ENCODE measurements at places on chromosomes 12 and 14.
A peak's percentile ranks its signal among the peaks of the same experiment; 100 is the strongest.

- DNase-seq: no peak
Measured at GRCh38 chr12:98351089-98351488, 164.3 kb upstream of the TMPO start.

DNA sequence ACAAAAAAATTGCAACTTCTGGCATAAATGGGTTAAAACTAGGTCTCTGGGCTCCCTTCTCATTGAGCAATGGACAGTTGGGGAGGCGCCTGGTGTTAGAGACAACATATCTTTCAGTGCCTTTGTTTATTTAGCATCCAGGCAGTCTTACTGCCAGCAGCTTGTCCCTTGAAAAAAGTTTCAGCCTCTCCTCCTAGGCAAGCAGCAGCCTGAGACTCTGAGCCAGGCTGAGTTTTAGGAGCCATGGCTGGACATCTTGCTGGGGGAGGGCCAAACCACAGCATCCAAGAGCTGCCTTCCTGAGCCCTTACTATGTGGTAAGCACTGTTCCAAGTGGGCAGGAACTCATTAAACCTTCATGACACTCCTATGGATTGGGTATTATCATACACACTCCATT is 10.1 kb upstream of the JDP2 start:
- DNase-seq: peak; percentile 71

DNA sequence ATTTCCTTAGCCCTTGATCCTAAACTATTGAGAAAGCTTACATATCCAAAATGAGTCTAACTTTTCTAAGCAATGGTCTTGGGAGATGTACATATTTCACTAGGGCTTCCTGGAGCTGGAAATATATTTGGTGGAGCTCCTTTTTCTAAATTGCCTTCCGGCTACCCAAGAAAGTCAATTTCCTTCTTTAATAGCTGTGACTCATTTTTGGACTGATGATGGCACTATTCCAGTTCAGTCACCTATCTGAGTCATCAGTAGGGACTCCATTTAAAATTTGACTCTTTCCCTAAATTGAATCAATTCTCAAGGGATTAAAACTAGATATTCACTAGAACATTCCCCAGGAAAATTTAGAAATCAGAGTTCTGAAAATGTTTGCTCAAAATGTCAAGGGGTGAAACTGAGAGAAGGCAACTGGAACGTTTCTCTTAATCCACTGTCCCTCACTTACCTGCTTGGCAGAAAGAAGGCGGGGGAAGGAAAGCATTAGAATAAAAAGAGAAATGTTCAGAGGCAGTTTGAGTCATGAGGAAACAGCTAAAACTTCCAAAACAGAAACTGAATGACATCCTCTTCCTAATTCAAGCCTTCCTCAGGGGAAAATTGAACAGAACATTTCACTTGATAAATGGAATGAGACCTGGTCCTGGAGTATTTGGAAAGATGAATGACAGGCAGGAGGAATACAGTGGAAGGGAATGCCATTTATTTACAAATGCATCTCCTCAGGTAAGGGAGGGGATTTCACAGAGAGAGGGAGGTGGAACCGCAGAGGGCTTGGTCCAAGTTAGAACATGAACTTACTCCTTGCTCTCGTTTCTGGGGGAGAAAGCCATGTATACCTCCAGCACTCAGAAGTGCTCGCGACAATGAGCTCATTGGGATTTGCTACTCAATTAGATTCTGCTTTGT is 91.2 kb downstream of the RGS6 start:
- DNase-seq: peak; percentile 2

DNA sequence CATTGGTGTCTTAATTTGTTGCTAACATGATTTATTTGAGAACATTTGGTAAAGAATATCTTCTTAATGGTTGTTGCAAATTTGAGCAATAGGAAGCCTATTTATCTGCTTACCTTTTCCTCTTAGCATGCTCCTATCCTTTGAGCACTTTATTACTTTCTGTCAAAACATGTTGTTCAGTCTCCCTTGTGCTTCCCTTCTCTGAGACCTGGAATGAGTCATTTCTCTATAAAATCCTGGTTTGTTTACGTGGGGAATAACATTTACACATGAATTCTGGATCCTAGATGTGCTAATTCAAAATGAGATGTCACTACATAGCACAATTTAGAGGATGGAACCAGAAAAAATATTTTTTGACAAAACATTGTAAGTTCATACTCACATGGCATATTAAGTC is 844.0 kb upstream of the LRFN5 start:
- DNase-seq: no peak

GRCh38 chr12:18992336-18992735 is 137.2 kb upstream of the PLEKHA5 start:
- no peak for DNase-seq

GRCh38 chr14:22583994-22584393 is 5.0 kb downstream of the DAD1 start:
- no peak for DNase-seq

GRCh38 chr12:4379405-4379804 is at the start of gene FGF23:
Gene FGF23 (minus strand): TSS chr12:4379712. CDS start chr12:4379582, 130 bp downstream.
- DNase-seq: peak; percentile 56

DNA sequence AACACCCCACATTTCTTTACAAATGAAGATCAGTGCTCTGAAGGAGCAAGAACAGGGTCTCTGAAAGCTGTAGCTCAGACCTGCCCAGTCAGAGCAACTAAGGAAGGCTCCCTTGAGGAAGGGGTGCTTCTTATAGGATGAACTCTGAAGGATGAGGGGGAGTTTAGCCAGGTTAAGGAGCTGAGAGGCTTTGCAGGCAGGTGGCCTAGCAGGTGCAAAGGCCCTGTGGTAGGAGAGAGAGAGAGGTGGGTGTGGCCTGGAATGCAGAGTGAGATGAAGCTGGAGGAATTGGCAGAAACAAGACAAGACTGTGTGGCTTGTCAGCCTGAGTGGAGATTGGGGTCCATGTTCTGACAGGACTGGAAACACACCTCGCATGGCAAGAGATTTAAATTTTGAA is 20.5 kb upstream of the FAM222A start:
- no peak for DNase-seq

DNA sequence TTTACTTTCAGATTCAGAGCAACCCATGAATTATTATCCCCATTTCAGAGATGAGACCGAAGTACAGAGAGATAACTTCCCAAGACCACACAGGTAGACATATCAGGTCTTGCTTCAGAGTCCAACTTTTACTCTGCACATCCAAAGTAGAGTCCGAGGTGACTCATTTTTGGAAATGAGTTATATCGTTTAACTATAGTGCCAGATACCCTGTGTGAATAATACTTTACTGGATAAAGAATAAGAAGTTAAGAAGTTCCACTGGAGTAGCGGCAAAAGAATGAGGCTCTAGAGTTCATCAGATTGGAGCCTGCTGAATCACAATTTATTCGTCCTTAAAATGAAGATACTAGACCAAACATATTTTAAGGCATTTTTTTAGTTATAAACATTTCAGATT is 124.7 kb downstream of the EPS8 start:
- peak; percentile 48 for DNase-seq

DNA sequence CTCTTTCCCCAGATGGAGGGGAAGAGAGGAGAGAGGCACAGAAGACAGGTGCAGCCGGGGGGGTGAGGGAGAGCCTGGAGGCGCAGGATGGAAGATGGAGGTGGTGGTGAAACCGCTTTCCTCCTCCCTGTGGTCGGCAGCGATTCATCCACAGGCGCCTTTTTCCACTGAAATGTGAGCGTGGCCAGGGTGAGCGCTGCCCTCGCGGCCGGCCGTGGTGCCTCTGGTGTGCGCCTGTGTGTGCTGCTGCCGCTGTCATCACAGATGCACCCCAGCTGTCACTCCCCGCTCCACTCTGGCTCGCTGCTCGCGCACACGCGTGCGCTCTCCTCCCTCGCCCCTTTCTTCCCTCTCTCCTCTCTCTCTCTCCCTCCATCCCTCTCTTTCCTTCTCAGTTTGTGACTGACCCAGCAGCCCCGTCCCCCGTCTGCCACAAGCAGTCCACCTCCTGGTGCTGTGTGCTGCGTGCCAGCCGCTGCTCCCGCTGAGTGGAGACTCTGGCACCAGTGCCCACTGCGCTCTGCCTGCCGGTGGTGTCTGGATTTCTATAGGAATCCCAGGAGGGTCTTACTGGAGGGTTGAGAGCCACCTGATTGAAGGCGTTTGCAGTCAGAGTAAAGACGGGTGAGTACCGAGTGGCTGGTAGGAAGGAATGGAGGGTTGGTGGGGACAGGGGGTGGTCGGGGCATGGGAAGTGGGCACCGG is at the start of gene LRTM2:
LRTM2 (plus strand) TSS at position 375 of the 705 bp plus-strand sequence. CDS start 7,584 bp downstream, outside the sequence.
- DNase-seq: no peak

GRCh38 chr12:129530984-129531383 is 372.8 kb downstream of the TMEM132D start:
- DNase-seq: no peak

- DNase-seq: peak; percentile 86
Measured at GRCh38 chr12:67441736-67442346, 172.7 kb downstream of the CAND1 start.

DNA sequence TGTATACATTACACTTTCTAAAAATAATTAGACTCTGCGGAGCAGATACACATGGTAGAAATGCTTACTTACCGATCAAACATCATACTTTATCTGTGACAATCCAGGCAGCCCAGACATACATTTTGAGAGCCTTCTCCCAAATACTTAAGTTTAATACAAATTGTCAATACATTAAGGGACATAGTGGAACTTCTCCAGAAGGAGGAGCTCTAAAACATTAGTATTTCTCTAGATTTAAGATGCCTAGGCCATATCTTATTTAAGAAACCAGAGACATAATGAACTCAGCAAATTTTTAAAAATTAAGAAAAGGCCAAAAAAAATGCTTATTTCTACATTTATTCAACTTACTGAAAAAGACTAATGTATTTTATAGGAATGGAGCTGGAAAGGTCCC is 16.1 kb downstream of the ACSM4 start:
- DNase-seq: peak; percentile 3

- no peak for DNase-seq
Measured at GRCh38 chr14:75413013-75413412, 14.8 kb upstream of the JDP2 start.

DNA sequence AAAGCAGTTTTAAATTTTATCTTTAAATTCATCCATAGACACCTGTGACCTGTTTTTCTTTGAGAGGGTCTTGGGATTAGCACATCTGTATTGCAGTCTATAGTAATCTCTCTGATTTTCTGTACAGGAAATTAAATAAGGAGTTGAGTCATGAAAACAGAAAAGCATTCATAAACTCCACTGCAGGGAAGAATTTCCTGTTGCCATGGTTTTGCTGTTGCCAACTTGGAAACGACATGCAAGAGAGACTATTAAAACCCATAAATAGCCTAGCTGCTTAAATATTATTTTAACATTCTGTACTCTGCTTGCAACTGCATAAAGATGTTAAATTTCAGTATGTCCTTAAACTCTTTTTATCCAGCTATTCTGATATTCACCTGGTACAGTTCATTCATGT is 281.0 kb upstream of the RGS6 start:
- peak; percentile 93 for DNase-seq

- DNase-seq: no peak
Measured at GRCh38 chr12:56953314-56953713, 4.1 kb downstream of the RDH16 start.

GRCh38 chr14:77238996-77239395 is 32.0 kb downstream of the NGB start:
- DNase-seq: no peak

DNA sequence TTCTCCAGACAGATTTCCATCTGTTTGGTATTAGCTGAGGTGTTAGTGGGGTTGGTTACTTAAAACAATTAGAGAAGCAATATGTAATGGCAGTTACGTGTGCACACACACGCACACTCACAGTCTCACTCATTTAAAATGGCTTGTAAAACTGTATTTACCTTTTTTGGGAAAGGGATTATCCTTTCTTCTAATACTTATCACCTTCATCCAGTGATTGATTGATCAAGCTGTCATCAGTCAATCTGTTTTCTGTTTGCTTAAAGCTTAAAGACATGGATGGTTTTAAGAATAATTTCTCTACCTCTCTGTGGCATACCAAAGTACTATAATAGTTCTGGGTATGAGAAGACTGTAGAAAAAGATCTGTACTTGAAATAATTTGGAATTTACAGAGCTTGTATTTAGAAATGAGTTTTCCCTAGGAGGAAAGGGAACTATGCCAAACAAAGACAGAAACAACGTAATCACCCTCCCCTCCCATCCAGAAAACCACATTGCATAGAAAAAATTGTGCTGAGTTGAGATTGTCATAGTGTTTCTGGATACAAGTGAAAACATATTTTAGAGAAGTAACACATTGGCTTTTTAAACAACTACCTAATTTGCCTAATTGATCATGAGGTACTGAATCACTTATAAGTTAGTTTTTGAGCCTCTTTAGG is 455.8 kb downstream of the PCNX1 start:
- peak; percentile 74 for DNase-seq

DNA sequence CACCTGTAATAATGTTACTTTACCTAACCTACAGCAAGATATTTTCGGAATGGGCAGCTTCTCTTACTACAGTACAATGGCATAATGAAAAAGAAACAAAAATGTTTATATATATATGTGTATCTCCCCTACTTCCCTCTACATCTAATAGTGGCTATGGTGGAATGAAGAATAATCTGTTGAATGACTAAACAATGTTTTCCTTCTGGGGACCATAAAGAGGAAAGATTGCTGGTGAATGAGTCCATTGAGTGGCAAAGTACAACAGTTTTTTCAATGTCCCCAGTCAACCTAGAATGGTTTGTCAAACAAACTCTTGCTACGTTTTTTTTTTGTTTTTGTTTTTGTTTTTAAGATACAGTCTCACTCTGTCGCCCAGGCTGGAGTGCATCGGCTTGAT is 47.2 kb downstream of the RALGAPA1 start:
- no peak for DNase-seq

DNA sequence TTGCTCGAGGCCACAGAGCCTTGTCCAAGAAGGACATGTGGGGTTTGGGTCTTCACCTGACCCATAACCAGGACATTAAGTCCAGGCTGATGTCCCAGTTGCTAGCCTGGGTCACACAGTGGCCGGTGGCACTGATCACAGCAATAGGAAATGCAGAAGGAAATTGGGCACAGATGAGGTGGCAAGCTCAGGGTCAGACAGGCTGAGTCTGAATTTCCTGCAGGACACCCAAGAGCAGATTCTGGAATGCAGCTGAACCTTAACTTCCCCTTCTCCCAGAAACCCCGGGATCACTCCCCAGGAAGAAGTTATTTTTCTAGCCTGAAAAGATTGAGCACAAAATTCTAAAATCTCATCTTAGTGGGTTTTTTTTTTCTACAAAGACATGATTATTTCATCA is 199.9 kb downstream of the KSR2 start:
- DNase-seq: no peak

DNA sequence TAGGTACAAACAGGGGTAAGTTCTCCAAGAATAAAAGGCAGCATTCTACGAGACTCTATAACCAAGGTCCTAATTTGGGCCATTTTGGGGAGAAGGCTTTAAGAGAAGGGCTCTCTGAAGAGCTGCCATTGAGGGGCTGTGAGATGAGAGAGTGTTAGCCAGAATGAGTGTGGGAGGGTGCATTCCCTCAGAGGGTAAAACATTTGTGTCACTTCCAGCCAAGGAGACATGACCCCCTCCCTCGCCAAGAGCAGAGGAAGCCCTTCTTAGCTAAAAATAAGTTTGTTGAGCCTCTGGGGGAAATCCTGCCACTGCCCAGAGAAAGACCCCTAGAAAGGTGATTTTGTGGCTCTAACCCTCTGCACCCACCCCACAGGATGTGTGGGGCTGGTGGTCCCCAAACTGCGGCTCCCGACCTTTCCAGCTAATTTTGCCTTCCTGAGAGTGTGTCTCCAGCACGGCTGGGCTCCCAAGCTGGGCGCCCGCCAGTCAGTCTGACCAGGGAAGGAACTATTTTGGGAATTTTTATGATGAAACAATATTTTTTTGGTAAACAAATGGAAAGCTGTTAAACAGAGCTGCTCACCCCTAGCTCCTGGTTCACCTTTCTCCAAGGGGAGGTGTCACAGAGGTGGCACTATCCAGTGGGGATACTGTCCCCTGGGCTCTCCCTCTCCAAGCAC is 65.9 kb upstream of the JDP2 start:
- peak; percentile 52 for DNase-seq

- no peak for DNase-seq
Measured at GRCh38 chr14:22047115-22047514, 373.5 kb upstream of the OR4E1 start.

Data from EH (cell line).